ENCODE measurements at places on chromosomes 7 and 10.
A peak's percentile ranks its signal among the peaks of the same experiment; 100 is the strongest.

DNA sequence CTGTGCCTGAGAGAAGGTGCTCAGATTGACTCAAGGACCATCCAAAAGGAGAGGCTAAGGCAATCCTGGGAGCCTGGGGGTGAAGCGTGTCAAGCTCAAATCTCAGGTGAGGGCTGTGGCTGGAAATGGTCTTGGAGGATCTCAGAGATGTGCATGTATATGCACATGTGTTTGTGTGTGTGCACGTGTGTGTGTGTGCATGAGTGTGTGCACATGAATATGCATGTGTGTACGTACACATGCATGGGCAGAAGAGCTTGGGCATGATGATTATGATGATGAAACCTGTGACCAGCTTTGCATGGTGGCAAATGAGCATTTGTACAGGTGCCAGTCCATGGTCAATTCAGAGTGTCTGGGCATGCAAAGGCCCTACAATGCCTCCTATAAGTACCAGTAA is 326.6 kb downstream of the CXCL12 start:
- DNase-seq, result no peak

DNA sequence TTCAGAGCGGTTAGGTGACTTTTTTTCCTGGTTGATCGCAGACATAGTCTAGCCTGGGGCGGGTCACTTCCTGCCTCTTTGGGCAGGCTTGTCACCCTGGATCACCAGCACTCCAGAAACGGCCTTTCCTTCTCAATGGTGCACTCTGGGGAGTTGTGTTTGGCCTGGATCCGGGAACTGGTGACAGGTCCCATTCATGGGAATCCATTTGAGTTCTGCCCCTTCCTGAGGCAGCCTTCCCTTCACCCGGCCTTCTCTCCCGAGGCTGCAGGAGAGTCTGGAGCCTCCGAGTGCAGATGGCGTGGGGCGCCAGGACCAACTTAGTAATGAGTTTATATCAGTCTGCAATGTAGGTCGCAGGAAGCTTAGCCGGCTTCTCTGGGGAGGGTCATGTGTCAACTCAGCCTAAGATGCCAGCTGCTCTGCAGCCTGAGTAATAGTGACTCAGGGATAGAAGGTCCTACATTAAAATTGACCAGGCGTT is 54.2 kb downstream of the TACR2 start:
- DNase-seq, result no peak

DNA sequence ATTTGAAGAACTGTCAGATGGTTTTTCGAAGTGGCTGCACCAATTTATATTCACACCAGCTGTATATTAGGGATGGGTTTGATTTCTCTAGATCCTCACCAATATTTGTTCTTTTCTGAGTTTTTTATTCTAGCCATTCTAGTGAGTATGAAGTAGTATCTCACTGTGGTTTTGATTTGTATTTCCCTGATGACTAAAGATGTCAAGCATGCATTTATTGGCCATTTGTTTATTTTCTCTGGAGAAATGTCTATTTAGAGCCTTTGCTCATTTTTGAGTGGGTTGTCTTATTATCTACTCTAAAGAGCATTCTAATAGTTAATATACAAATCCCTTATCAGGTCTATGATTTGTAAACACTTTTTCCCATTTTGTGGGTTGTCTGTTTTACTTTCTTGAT is 123.9 kb downstream of the PCLO start:
- DNase-seq, result no peak

DNA sequence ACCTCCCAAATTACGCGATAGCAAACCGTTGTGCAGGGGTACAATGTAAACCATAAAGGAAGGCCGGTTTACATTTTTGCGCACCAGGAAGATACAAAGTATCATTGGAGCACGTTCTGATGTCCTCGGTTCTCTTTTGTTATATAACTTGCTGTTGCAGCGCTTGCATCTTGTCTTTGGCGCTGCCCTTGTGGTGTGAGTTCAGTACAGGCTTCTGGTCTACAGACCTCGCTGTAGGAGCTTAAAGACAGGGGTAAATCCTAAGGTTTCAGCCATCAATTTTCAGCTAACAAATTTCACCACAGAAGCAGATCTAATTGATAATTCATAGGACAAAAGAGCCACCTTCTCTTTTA is 1.5 kb upstream of the MKX start:
- DNase-seq, result no peak

- no peak for DNase-seq
Measured at GRCh38 chr10:74881253-74881884, 55.0 kb downstream of the KAT6B start.

- no peak for DNase-seq
Measured at GRCh38 chr10:24039897-24040296, 169.0 kb upstream of the KIAA1217 start.

- no peak for DNase-seq
Measured at GRCh38 chr10:68155615-68156210, 46.4 kb downstream of the MYPN start.

DNA sequence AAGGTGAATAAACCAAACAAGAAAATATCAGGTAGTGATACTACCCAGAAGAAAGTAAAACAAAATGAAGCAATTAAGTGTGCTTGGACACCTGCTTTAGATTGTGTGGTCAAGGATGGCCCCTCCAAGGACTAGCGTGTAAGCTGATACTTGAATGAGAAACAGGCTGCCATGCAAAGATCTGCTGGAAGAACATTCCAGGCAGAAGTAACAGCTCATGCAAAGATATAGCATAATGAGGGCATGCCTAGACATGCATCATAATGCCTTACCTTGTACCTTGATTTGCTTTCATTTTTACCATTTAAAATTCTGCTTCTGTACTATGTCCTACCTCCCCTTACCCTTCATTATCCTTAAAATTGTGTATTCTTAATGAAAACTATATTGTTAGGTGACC is 74.8 kb upstream of the HDAC9 start:
- DNase-seq, result no peak

DNA sequence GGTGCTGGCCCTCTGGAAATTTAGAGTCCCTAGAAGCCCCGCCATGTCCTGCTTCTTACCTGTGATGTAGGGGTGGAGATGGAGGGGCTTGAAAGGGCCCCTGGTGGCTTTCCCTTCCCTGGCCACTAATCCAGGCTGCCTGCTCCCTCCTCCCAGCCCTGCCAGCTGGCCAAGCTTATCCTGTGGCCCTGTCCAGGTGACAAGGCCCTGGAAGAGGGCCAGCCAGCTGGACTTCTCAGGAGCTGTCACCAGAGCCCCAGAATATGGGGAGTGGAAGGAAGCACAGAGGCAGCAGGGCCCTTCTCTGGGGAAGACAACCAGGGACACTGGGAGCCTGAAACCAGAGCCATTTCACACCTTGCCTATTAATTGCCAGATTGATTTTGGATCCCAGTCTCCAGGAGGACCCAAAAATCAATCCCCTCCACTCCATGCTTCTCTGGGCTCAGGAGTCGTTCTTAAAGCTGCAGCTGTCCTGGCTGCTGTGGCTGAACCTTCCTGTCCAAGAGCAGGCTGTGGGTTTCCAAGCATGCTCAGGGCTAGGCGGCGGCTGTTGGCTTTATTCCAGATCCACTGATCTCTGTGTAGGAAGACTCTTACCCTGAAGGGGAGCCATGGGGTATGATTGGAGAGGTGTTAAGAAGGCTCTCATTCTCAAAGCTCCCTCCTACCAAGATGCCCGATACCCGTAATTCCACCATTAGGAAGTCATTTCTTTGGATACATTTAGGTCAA is 52.6 kb upstream of the PCBD1 start:
- DNase-seq, result no peak

DNA sequence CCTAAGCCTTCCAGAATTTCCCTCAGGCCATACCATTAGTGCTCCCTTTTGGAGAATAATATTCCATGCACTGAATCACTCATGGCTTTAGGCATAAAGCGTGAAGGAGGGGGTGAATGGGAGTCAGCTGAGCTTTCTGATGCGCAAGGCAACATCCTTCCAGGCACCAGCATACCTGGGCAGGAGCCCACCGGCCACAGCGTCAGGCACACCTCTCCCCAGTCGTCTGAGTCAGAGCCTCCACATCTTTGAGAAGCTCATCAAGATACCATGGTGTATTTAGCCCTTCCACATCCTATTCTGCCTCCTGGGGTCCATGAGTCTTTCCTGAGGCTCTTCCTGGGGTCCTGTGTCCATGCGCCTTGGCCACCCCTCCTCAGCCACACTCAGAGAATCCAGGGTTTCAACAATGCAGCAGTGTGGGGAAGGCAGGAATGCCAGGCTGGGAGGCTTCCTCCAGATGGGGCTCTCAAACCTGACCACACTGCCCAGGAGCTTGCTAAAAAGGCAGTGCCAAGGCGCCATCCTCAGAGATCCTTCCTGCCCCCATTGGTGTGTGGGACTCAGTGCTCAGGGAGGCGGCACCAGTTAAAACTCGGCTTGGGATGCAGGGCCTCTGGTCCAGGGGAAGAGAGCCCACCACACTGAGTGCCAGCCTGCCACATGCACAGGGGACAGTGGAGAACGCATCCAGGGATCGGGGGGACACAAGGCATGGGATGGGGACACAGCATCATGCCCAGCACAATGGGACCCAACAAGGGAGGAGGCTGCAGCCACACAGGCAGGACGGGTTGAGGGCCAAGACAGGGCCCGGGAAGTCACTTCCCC is 31.6 kb downstream of the RASGEF1A start:
- DNase-seq, result no peak

GRCh38 chr7:45917658-45918057 is 3.4 kb downstream of the IGFBP3 start:
- DNase-seq, result peak; percentile 52

- DNase-seq, result no peak
Measured at GRCh38 chr10:115914475-115914874, 358.5 kb downstream of the GFRA1 start.

- DNase-seq, result no peak
Measured at GRCh38 chr7:128697302-128697905, 25.3 kb downstream of the GARIN1A start.

DNA sequence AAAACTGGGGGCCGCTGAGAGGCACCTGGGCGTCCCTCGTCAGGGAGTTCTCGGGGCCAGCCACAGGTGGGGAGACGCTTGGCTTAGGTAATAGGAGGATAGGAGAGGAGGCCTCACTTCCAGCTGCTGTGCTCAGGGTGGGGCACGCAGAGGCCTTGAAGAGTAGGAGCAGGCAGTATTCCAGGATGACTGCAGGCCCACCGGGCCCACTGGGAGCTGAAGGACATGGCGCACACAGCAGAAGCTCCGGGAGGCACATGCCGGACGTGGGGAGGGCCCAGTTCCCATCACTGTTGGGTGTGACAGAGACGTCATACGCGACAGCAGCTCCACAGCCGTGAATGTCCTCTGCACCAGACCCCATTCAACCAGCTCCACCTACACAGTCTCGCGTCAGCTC is 22.0 kb upstream of the PDGFA start:
- no peak for DNase-seq

GRCh38 chr10:45429790-45430189 is 55.8 kb downstream of the ALOX5 start:
- no peak for DNase-seq

DNA sequence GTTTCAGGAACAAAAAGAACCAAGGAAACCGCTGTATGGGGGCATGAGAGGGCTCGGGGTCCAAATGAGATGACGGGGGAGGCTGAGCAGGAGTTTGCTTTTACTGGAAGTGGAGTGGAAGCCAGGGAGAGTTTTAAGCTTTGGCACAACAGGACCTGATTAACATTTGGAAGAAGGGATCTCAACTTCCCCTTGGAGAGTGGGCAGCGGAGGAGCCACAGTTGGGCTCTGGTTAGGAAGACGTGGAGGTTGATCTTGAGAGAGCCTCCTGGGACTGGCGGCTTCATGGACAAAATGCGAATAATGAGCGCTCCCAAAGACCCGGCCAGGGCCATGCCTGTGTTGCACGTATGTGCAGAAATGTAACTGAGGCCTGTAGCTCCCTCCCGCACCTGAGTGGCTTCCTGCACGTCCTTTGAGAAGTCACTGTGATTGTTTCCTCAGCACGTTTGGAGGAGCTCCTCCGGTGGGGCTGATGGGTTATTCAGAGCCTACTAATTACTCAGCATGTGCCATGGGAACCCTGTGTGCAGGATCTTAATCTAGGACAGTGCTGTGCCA is 595.3 kb upstream of the MGMT start:
- DNase-seq, result no peak

- no peak for DNase-seq
Measured at GRCh38 chr7:151248346-151249033, at the start of gene SMARCD3. Gene SMARCD3, minus strand, starts transcription at chr7:151248694. Its CDS starts 132 bp downstream, at chr7:151248562.

DNA sequence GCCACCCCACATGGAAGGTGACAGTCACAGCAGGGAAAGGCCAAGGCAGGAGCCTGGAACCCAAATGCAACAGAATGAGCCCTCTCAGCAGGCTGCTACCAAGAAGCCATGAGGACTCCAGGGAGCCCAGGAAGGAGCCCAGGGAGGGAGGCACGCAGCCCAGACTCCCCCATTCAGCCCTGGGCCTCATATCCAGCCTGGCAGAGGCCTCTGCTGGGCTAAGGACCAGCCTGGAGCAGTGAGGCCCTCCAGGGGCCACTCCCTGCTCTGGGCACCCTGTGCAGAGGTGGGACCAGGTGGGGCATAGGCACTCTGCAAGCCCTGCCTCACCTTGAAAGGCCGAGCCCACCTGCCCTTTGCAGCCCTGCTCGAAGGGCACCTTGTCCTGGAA is 25.8 kb upstream of the ZNF488 start:
- DNase-seq, result no peak

GRCh38 chr10:27240212-27241009 is at the start of gene ACBD5:
Gene ACBD5, minus strand, starts transcription at chr10:27240797. Its CDS starts 109 bp downstream, at chr10:27240688.
- DNase-seq, result peak; percentile 47

GRCh38 chr7:28114056-28114455 is 66.5 kb downstream of the JAZF1 start:
- no peak for DNase-seq

DNA sequence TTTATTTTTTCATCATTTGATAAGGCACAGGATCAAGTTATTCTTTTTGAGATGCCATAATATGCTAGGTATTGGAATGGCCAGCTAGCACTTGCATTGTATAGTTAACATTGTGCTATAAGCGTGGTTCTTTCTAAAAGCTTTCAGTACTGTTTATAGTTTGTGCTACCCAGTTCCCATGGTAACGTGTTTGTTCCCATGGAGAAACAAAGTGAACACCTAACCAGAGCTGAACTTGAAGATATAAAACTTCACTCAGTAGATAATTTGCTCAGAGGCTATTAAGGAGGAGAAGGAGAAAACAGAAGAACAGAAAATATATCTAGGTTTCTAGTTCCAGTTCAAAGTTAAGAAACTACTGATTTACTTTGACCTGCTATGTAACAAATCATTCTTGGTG is 23.6 kb upstream of the ITGB8 start:
- DNase-seq, result no peak

- no peak for DNase-seq
Measured at GRCh38 chr10:98259606-98260315, 8.2 kb downstream of the LOXL4 start.

GRCh38 chr10:53479365-53479764 is 706.8 kb upstream of the MBL2 start:
- no peak for DNase-seq

- no peak for DNase-seq
Measured at GRCh38 chr7:31102973-31103850, 51.1 kb downstream of the ADCYAP1R1 start.

- no peak for DNase-seq
Measured at GRCh38 chr7:14734839-14735321, 167.7 kb downstream of the DGKB start.

- DNase-seq, result peak; percentile 63
Measured at GRCh38 chr10:125060826-125061556, 99.4 kb downstream of the CTBP2 start.

- DNase-seq, result no peak
Measured at GRCh38 chr7:144516729-144517525, 113.4 kb upstream of the NOBOX start.

Measured in SHP77 treated with DMSO at 0.1 percent for 48 hours (cell line).